Fibroblast of skin of left quadriceps (primary cell): ENCODE measurements at places on chromosomes 5 and 9.

DNA sequence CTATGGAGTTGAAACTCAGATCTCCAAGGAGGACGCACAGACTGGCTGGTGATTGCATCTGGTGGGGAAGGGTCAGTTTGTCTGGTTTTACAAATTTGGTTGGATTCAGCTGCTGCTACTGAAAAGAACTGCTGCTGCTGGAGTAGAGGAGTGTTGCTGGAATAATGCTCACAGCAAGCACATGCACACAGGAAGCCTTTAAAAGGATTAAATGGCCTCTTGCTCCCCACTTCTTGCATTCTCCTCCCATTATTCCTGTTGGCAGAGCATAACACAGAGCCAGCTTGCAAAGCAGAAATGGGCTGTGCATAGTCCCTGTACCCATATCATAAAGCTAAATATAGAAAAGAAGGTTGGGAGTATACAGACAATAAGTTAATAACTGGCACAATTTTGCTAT is 16.6 kb downstream of the ZNF474 start:
- no peak for DNase-seq

- no peak for DNase-seq
Measured at GRCh38 chr5:87322381-87322780, 54.7 kb downstream of the RASA1 start.

DNA sequence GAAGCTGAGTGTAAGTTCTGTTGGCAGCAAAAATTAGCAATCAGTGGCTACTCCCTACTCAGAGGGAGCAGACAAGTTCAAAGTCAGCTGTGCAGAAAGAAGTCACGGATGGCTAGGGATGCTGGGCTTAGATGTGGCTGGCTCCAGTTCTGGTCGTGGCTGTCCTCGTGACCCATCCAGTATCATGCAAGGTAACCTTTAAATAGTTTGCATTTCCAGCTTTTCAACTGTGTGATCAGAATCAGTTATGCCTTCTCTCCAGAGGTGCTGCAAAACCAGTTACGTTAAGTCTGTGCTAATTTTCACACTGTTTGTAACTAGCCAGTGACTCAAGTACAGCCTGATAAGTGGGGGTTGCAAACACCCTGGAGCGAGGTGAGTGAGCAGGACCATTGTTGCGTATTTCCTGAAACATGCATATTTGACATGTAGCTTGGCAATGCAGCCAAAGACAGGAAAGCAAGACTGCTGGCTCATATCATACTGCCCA is 302.4 kb downstream of the ATPSCKMT start:
- no peak for DNase-seq

GRCh38 chr9:130842545-130842944 is 7.5 kb downstream of the ABL1 start:
- DNase-seq: no peak
